ENCODE measurements at places on chromosomes 16 and 17.

DNA sequence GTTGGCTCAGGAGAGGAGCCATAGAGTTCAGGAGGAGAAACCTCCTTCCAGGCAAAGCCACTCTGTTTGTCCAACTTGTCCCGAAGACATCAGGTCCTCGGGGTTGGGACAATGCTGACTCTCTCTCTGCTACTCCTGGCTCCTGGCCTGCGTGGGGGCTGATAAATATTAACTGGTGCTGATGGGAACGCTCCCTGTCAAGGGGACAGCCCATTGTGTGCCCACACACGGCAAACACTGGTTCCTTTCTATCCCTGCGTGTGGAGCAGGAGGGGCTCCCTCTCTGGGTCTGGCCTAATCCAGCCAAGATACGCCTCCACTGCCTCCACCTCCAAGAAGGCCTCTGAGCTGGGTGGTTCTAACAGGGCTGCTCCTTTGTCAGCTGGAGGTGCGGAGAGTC, 4.4 kb downstream of the KIF19 start:
- no peak for DNase-seq

DNA sequence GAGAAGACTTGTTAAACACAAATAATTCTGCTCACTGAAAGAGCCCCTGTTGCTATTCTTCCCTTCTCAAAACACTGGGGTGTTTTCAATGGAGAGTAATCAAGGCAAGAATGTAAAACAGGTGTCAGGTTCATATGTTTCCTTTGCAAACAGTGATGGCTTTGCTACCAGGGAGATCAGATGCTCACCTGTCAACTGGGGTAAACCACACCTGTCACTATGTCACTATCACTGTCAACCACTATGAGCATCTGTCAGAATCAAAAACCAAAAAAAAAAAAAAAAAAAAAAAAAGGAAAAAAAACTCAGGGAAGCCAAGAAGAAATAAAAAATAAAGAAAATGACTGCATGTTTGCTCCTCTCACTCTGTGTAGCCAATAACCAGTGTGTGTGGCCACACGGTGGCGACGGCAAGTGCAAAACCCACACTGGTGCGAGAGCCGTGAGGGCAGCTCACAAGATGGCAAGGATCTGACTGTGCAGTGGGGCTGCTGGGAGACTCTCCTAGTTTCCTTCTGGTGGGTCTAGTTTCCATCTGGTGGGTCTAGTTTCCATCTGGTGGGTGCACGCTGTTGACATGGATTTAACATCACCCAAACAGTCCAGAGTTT, 22.7 kb downstream of the USP22 start:
- no peak for DNase-seq

GRCh38 chr17:49501496-49501895, 6.4 kb downstream of the NGFR start:
- no peak for DNase-seq

- no peak for DNase-seq
Observed at GRCh38 chr16:50298591-50299507, 32.5 kb downstream of the ADCY7 start.

- DNase-seq = no peak
Observed at GRCh38 chr16:53504665-53505064, 1.7 kb upstream of the AKTIP start.

- no peak for DNase-seq
Observed at GRCh38 chr17:42553161-42553818, 567 bp downstream of the HSD17B1 start.

- DNase-seq = no peak
Observed at GRCh38 chr16:56409195-56409594, 16.1 kb downstream of the AMFR start.

GRCh38 chr17:62705778-62706597, 78.5 kb downstream of the MRC2 start:
- DNase-seq = no peak

DNA sequence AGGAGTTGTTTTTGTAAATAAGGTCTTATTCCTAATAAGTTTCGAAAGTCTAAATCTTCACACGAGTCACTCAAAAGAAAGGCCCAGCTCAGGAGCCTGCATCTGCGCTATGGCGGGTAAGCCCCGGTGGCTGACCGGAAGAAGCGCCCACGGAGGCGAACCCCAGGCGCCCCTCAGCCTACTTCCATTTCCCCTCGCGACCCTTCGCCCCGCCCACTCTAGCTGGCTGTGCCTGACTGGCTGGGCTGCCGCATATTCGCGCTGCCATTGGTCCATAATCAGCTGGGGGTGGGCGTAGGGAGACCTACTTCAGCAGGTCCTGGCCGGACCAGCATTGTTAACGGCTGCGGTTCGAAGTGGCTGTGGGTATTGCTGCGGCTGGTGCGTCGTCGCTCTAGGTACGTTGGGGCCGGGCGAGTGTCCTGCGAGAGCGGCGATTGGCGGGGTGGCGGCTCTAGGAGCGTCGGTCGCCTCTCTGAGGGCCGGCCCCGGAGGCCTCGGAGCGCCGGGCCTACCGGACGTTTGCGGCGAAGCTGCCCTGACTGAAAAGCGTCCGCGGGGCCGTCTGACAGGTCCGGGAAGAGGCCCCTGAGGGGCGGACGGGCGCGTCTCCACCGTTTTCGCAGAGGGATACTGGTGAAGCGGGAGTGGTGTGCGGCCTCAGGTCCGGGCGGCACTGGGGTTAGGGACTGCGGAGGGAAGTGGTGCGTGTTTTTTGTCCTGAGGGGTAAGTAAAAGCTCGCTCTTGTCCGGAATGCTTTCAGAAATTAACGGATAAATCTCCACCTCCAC, at the start of gene ATF7IP2:
Gene ATF7IP2, plus strand, starts transcription at position 337 of the 792 bp plus-strand sequence. CDS start 44,560 bp downstream, outside the sequence.
- DNase-seq = peak; percentile 66

GRCh38 chr17:12422651-12423050, 243.0 kb upstream of the MYOCD start:
- no peak for DNase-seq

DNA sequence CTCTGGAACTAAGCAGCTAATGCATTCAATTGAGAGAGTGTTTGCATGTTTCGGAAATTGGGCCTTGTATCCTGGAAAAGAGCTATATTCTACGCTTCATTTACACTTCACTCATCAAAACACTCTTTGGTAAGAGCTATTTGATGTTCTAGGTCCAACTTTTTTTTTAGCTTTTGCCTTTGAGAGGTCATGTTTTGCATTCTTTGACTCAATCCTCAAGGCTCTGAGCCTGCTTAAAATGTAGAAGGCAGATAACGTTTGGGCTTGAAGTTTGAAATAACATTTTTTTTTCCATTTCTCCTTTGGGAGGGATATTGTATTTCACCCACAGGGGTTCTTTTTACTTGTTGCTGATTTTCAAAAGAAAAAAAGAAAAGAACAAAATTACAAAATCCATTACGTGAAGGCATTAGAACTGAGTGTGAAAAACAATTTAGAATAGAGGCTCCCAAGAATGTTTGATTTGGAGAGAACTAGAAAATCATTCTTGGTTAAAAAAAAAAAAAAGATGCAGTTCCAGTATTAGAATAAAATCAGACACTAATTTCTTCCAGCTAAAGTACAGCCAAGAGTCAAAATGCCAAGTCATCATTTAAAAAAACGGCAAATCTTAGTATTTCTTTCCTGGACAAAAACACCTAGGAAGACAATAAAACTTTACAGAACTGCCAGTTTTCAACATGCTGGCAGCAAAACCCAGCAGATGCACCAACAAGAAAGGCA, 268.5 kb downstream of the GRIN2A start:
- DNase-seq = no peak

DNA sequence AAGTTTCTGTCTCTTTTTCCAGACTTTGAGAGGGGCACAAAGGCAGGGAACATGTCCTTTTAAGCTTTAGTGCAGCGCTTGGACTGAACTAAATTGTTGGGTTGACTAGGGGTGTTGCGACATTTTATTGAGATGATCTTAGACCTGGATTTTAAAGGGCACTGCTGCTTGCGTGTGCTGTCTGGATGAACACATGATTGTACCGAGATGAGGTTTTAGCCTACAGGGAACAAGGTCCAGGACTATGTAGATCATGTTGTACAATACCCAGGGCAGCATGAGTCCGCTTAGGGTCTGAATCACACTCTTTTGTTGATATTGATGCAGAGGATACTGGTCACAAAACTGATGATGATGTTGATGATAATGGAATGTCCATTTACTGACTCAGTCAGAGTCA, 5.2 kb upstream of the RGS9 start:
- no peak for DNase-seq

GRCh38 chr17:4605826-4606225, 21.5 kb downstream of the SMTNL2 start:
- DNase-seq = no peak

DNA sequence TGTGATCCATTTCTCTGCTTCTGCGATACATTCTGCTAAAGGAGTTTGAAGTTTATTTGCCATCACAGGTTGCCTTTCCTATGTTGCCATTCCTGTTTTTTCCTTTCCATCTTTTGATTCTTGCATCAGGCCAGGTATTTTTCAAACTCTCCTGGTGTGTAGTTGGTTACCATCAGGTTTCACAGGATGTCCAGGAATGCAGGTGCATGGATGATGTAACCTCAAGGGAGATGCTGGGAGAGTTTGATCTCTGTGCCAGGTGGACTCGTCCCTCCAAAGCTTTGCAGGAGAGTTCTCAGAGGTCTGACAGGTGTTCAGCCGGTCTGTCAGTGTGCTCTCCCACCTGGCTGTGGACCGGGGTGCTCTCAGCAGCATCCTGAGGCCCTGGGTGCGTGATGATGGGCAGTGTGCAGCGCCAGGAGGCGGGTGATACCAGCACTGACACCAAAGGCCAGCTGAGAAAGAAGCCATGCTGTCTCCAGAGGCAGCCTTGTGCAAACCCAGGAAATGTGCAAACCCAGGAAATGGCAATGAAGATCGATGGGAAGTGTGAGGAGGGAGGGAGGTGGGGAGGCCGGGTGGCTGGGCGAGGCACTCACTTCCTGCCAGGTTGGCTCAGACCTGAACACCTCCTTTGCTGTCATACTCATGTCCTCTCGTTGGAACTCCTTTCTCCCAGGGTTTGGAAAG, 1.7 kb downstream of the ATP2C2 start:
- DNase-seq = no peak

- DNase-seq = no peak
Observed at GRCh38 chr16:67326472-67327309, at the start of the genes KCTD19 and LRRC36. KCTD19 (minus strand) TSS chr16:67326741; CDS start chr16:67326707, 34 bp downstream. LRRC36 (plus strand) TSS chr16:67326815; CDS start chr16:67326863, 48 bp downstream.

GRCh38 chr17:2368359-2368758, 31.1 kb downstream of the SGSM2 start:
- no peak for DNase-seq

GRCh38 chr16:12193692-12194091, 217.2 kb downstream of the SNX29 start:
- no peak for DNase-seq

DNA sequence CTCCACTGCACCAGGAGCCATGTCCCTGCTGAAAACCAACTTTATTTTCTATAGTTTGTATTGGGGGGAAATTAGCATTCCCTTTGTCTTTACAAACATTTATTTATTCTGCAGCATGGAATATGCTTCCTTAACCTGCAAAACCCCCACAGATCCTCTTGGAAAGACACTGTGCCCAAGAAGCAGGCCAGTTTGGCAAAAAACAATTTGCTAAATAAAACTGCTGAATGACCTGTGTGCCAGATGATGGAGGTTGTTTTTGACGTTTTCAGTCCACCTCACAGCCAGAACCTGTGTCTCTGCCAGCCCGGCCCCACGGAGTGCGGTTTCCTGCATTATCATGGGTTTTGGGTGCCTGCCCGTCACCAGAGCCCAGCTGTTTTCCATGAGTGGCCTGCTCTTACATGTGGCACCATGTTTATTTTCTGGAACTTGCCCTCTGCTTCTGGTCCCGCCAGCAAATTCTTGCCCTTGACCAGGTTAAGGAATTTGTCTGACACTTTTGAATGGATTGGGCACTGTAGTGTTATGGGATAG, 26.4 kb downstream of the ORC6 start:
- no peak for DNase-seq

GRCh38 chr16:55144651-55145050, 179.4 kb upstream of the IRX6 start:
- DNase-seq = no peak

DNA sequence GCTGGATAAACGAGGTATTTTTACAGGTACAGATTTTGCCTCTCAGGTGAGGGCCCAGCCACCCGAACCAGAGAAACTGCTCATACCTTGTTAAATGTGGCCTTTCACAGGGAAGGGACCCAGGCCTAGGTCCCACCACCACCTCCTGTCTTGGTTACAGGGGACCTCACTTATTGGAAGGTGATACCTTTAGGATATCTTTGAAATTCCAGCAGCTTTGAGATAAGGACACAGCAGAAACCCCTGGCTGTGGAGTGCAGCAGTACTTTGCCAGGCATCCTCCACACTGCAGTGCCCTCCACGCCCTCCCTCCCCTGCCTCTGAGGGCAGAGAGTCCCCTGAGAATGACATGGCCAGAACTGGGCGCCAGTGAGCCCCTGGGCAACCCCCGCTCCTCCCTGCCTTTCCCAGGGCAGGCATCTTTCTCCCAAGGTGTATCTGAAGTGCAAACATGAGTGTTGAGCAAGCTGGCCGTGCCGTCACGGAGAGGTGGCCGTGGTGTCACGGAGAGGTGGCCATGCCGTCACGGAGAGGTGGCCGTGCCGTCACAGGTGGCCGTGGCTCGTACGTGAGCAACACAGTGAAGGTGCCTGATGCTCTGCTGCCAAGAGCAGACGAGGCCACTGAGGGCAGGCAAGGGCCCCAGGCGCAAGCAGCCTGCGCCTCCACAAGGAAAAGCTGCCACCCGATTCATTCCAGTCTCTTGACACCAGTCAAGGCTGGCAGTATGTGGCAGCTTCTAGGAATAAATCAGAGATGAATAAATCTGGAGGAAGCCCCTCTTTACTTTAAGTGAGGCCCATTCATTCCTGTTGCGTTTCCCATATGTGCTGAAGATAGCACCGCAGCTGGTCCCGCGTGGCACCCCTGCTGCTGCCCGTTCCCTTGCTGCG, 134.5 kb upstream of the CHMP6 start:
- no peak for DNase-seq

- no peak for DNase-seq
Observed at GRCh38 chr16:6835941-6836340, 496.7 kb upstream of the RBFOX1 start.

- DNase-seq = no peak
Observed at GRCh38 chr17:38536661-38537060, 69.1 kb downstream of the SRCIN1 start.

- no peak for DNase-seq
Observed at GRCh38 chr17:51741458-51741857, 417.1 kb downstream of the CA10 start.

GRCh38 chr17:14506364-14506763, 205.5 kb downstream of the HS3ST3B1 start:
- DNase-seq = no peak

DNA sequence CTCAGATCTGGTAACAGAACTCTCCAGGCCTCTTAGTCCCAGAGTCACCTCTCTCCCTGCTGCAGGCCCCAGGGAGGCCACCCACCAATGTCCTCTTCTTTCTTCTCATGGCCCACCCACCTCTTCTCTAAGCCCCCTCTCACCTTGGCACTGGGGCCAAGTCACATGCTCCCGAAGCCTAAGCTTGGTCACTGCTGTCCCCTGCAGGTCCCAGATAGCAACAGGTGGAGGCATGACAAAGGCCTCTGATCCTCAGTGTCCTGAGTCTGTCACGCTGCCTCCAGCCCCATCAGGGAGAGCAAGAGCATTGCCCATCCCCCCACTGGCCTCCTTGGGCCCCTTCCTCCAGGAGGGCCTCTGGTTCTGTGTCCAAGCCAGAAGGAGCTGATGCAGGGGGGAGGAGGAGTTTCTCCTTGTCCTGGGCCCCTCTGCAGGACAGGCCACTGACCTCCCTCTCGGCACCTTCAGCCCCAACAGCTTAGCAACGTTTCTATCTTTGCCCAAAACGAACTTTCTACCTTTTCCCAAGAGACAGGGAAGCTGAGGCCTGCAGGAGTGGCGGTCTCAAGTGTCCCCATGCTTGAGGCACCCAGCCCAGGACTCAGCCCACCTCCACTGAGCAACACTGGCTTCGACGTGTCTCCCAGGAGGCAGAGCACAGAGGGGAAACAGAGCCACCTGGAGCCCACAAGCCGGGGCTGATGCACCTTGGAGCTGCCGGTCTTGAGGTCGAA, 8.6 kb downstream of the P2RX1 start:
- no peak for DNase-seq

GRCh38 chr16:75064403-75065148, 52.0 kb downstream of the LDHD start:
- no peak for DNase-seq

All from renal cortex interstitium (tissue), 15 donors.